Stimulated activated CD8-positive, alpha-beta memory T cell treated with anti-CD3 and anti-CD28 coated beads, Interleukin-12 subunit alpha, Interleukin-12 subunit beta, amount 100 ng/mL, for 4 hours (primary cell): ENCODE measurements at places on chromosomes 2 and 18.
A peak's percentile ranks its signal among the peaks of the same experiment; 100 is the strongest.

DNA sequence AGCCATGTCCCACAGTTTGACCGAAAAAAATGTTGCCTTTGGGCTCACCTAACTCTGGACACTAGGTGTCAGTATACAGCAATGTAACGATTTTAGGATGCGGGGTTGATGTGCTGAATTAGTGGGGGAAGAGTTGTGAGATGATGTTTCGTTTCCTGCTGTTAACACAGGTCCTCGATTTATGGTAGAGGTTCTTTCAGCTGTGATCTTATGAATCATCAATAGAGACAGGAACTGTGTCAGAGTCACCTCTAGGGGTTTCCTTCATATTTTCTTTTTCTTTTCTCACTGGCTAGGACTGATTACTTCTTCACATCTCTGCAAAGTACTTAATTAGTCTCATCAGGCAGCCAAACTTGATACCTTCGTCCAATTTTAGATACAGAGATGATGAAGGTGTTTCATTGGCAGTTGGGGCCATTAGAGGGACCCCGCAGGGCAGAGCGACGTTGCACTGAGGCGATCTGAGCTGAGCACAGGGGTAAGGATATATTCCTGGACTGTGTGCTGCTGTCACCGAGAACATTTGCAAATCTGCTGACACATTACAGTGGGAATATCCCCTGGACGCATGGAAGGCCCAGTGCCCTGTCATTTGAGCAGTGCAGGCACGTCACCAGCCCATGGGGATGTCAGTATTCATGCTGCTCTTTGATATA lies 10.2 kb upstream of the MMADHC start:
- peak; percentile 8 for DNase-seq

- DNase-seq: no peak
These were observed 1606.3 kb downstream of the SUCLG1 start for GRCh38 chr2:82852787-82853186.

DNA sequence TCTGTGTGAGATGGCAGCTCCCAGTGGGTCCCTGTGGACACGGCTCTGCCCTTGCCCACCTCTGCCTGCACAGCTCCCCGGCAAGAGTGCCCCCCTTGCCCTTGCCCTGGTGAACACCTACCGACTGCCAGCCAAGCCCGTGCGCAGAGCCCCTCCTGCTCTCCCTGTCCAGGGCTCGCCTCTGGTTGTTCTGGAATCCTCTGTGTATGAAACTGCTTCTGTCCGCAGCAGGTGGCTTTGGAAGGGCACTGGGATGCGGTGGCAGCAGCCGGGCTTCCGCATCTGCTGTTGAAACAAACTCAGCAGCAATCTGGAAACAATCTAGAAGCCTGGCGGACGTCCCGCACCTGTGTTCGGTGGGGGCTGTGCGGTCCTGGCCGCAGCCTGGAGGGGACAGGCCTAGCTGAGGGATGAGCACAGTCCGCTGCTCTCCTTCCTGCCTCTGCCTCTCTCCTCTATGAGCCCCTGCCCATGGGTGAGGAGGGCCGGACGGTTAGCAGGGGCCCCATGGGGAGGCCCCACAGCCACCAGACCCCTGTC lies 34.0 kb upstream of the KLF11 start:
- no peak for DNase-seq

DNA sequence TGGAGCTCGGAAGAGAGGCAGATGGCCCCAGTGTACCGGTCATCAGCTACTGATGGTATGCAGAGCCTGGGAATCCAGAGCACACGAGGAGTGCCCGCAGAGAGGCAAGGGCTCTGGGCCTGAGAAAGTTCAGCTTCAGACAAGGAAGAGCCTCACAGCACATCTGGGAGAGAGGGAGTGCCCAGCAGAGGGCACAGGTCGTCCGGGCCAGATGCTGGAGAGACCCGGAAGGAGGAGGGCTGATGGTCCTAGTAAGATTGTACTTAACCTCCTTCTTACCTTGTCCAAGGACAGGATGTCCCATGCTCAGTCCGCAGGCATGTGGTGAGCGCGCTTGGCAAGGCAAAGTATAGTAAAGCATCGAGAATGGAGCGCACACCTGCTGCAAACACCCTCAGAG lies 24.4 kb upstream of the CHMP1B start:
- no peak for DNase-seq

DNA sequence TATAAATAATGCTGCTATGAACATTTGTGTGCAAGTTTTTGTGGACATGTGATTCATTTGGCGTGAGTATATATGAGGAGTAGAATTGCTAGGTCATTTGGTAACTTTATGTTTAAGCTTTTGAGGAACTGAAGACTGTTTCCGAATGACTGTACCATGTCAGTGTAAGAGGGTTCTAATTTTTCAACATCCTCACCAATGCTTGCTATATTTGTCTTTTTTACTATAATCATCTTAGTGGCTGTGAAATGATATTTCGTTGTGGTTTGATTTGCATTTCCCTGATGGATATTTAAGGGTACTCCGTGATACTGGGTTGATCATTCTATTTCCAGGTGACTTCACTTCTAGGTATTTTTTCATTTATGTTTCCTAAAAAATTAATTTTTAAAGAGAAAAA lies 241.1 kb downstream of the BCL2 start:
- DNase-seq: no peak

DNA sequence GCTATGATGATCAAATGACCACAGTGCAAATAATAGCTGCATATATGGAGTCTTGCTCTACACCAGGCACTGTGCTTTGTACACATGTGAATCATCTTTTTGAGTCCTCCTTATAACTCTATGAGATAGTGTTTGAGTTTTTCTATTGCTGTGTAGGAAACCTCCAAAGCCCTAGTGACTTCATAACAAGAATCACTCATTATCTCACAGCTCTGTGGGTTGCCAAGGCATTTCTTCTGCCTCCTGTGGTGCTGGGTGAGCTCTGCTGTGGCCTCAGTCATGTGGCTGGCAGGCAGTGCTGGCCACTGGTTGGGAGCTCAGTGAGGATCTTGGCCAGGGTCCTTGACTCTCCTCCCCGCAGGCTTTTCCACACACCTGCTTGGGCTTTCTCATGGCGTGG lies 153.4 kb downstream of the CAPN13 start:
- DNase-seq: no peak

- DNase-seq: no peak
These were observed 87.5 kb upstream of the ALKAL2 start for GRCh38 chr2:375270-375955.

DNA sequence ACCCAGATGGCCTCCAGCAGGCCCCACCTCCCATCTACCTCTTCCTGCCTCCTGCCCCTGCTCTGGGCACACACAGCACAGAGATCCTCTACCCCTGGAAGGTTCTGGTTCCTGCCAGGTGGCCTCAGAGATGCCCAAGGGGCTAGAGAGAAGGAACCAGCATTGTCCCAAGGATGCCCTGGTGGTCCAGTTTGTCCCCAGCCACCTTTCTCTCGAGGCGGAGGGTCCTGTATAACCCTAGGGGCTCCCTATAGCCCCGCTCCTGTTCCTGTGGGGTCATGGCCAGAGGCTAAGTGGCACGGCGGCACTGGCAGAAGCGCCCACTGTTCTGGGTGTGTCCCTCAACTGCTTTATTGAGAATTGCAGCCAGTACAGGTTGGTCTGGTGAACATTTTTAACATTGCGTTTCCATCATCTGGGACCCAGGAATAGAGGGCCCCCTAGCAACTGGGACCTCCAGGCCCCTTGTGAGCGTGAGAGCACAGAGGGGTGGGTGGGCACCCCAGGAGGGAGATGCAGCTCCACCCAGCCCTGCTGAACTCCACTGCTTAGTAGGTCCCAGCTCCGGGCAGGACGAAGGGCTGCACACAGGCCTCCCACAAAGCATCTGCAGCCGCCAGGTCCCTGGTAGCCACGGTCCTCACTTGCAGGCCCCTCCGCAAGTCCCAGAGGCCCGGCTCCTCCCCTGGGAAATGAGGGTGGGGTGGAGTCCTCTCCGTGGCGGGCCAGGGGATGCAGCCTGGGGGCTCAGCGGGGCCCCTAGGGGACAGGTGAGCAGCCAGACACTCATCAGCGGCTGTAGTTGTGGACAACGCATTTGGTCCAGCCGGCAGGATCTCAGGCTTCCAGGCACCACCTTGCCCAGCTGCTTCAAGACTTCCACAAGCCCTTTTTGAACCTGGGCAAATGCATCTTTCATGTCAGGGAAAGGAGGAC lies 33.1 kb downstream of the GPC1 start:
- no peak for DNase-seq

- peak; percentile 36 for DNase-seq
These were observed 18.5 kb upstream of the ZNF236 start for GRCh38 chr18:76803814-76804213.

DNA sequence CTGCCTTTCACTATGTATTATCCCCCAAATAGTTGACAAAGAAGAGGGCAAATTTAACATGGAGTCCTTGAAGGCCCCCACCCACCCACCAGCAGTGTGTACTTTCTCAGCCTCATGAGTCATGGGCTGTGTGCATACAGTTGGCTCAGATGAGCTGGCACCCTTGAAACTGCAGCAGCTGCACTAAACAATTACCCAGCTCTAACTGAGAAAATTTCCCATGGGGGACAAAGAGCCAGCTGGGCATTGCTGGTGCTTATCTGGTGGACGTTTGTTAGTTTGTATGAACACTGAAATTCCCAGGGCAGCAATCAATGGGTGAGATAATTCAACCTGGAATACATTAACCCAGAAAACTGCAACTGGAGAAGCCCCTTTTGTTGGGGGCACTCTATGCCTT lies 131.7 kb downstream of the GCA start:
- no peak for DNase-seq

DNA sequence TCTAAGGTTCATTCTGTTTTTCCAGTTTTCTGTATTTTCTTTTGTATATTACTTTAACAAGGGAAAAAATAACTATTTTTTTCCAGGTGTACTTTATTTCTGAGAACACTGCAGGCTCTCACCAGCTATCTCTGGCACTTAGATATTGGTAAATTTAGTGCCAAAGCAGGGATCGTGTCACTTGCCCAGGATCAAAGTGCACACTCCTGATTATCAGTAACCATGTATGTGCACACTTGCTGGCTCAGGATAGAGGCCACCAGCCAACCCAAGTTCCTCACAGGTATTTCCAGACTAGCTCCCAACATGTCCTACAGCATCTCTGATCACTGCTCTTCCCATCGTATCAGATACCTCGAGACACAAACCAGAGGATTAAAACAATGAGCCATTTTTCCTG lies 5.8 kb upstream of the FZD5 start:
- DNase-seq: no peak

DNA sequence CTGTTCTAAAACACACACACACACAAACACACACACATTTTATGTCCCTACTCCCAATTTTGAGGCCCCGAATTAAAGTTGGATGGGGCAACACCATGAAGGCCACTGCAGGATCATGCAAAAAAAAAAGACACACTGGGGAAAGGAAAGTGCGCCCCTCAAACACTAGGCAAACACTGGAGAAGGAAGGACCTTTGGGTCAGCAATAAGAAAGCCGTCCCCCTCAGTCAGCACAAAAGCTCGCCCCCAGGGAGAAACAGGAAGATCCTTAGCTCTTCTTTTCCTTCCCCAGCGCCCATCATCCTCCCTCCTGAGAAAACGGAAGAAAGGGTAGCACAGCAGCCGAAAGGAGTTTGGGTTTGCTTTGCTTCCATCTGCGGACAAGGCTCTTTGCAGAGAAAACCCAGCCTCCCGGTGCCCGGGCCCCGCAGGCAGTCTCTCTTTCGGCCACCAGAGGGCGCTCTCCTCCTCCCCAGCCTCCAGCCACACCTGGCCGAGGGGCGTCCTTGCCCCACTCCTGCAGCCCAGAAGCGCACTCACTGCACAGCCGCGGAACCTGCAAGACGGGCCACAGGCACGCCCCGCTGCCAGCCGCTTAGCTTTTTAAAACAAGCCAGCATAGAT lies 248.5 kb downstream of the CDH20 start:
- DNase-seq: peak; percentile 25

DNA sequence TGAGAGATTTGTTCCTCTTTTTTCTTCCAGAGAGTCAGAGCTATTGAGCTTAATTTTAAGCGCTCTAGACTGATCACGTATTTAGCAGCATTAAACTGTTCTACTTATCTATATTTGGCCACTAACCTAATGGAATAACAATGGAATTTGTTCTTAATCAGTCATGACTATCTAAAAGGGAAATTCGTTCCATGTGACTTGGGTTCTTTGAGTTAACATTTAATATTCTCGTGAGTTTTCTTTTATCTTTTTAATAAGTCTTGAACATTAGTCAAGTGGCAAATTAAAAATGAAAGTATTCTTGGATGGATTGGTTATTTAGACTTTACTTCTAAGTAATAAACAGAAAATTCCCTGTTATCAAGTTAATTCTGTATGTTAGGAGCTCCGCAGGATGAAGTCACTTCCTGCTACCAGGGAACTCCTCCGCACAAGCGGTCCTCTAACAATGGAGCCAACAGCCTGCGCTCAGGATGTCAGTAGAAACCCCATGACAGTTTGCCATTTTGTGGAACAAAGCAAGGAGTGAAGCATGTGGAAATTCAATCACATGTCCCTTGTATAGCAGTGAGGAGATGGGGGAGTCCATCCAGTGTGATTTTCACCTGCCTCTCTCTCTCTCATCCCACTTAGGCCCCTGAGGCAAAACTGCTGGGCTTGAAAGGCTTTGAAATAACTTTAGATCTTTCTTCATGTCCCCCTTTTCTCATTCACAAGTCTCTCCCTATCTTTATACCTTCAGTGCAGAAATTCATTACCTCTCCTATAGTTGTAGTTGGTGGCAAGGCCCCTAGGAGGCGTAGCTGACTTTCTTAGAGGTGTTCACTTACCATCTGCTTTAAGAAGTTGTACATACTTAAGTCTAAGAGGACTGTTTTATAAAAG lies 138.1 kb downstream of the WDR7 start:
- DNase-seq: no peak

GRCh38 chr2:174059178-174059883 lies 94.2 kb upstream of the SP3 start:
- DNase-seq: no peak

- no peak for DNase-seq
These were observed 75.8 kb downstream of the KIDINS220 start for GRCh38 chr2:8761529-8762164.

- DNase-seq: no peak
These were observed 492 bp downstream of the KIF5C start for GRCh38 chr2:148875387-148876051.

DNA sequence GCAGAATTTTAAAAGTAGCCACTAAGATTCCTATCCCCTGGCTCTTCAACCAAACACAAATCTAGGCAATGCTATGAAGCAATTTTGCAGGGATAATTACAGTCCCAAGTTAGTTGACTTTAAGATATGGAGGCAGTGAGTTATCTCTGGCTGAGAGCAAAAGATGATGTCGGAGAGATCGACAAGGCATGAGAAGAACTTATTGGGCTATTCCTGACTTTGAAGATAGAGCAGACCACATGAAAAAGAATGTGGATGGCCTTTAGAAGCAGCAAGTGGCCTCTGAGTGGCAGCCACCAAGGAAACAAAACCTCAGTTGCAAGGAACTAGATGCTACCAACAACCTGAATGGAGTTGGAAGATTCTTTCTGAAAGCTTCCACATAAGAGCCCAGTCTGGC lies 58.2 kb upstream of the PPM1B start:
- no peak for DNase-seq

DNA sequence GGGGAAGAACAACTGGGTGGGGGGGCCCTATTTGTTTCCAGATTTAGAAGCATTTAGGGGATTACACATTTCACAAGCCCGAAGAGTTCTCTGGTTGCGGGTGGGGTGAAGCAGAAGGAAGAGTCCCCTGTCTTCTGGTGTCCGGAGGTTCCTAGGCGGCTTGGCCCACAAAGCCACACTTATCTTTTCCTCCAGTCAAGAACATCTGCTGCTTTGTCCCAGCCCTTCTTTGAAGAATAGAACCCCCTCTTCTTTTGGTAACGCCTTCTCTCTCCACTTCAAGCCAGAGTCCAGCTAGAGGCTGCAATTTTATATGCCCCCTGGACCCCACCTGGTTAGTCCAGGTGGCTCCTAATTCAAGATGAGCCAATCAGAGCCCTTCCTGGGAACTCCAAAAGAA lies 15.8 kb downstream of the BOLA3 start:
- DNase-seq: no peak
